ENCODE measurements at places on chromosomes 3 and 15.

- no peak for DNase-seq
Observed at GRCh38 chr3:66438046-66438445, 62.8 kb downstream of the LRIG1 start.

GRCh38 chr3:51343918-51344687 lies 41.0 kb upstream of the MANF start:
- DNase-seq = no peak

GRCh38 chr3:4174791-4175190 lies 128.4 kb upstream of the SETMAR start:
- DNase-seq = no peak

DNA sequence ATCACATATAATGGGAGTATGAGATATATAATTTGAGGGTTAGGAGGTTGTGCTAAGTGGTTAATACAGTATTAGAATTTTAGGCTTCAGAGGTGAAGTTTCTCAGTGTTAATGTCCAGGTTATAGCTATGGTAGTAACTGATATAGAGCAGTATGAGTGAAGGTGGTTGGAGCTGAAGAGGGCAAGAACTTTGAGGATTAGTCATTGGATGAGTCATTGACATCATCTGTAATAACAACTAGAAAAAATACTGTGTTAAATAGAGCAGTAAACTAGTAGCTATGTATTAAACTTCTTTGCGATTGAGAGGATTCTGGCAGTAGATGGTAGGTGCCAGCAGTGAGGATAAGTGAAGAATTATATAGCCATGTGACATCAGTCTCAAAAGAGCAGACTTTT lies 47.5 kb upstream of the EIF3J start:
- DNase-seq = no peak

DNA sequence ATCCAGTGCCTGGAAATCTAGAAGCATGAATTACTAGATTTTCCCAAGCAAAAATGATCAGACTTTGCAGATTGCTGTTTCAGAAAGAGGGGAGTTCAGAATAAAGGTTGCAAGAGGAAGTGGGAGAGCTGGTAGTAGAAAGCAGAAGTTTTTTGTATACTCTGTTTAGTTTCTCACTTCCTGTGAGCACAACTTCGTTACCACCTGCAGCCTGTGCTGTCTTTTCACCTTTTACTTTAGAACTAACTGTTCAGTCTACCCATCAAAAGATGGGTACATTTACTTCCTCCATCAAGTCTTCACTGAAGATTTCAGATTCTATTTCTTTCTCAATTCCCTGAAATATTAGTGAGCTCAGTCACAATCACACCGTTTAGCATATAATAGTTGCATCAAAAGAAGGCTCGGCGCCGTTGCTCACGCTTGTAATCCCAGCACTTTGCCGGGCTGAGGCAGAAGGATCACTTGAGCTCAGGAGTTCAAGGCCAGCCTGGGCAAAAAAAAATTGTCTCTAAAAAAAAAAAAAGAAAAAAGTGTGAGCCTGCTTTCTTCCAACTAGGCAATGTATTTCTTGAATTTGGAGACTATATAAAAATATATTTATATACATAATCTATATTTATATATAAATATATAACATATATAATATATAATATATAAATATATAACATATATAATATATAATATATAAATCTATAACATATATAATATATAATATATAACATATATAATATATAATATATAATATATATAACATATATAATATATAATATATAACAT lies 1.8 kb upstream of the CEP97 start:
- DNase-seq = no peak

DNA sequence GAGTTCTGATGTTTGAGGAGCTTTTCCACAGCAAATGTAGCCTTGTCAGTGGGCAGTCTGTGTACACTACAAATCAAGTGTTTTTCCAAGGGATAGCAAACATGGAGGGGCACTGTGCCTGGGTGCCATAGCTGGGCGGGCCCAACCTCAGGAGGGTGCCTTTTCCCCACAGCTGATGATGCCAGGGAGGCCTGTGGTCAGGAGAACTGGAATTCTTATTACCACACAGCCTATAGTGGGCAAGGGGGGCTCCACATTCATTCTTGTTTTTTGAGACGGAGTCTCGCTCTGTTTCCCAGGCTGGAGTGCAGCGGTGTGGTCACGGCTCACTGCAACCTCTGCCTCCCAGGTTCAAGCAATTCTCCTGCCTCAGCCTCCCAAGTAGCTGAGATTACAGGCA lies 41.8 kb downstream of the SYNM start:
- no peak for DNase-seq

- no peak for DNase-seq
Observed at GRCh38 chr3:123803521-123803920, 80.6 kb downstream of the MYLK start.

DNA sequence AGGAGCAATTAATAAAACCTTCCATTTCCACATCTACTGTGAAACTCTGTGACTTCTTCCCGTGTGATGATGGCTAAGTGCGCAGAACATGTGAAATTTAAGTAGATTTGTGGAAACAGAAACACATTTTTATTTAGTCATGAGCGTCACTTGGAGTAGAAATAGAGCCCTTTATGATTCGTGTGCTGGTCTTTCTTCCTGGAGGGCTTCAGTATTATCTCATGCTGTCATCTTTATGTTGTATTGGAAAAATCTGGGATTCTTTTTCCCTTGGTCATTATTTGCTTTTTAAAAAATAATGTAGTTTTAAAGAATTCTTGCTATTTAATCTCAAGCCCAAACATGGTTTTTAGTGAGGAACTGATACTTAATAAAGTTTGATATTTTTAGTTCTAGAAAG lies 284.0 kb upstream of the CTDSPL start:
- DNase-seq = no peak

GRCh38 chr15:59439576-59439975 lies 1.6 kb downstream of the FAM81A start:
- DNase-seq = no peak

DNA sequence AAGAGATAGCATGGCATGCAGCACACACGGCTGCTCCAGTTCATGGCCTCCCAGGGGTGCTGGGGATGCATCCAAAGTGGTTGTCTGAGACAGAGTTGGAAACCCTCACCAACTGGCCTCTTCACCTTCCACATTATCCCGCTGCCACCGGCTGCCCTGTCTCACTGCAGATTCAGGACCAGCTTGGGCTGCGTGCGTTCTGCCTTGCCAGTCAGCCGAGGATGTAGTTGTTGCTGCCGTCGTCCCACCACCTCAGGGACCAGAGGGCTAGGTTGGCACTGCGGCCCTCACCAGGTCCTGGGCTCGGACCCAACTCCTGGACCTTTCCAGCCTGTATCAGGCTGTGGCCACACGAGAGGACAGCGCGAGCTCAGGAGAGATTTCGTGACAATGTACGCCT lies 4.8 kb downstream of the CIB1 start:
- no peak for DNase-seq

DNA sequence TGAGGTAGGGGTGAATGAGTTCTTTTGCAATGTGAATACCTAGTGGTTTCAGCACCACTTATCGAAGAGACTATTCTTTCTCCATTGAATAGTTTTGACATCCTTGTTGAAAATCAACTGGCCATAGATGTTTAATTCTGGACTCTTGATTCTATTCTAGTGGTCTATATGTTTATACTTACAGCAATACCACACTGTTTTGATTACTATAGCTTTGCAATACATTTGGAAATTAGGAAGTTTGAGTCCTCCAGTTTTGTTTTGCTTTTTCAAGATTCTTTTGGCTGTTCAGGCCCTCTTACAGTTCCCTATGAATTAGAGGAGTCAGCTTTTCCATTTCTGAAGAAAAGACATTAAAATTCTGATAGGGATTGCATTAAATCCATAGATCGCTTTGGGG lies 30.1 kb downstream of the MAP1A start:
- DNase-seq = no peak

- DNase-seq = no peak
Observed at GRCh38 chr3:126356373-126357264, 589 bp downstream of the KLF15 start.

DNA sequence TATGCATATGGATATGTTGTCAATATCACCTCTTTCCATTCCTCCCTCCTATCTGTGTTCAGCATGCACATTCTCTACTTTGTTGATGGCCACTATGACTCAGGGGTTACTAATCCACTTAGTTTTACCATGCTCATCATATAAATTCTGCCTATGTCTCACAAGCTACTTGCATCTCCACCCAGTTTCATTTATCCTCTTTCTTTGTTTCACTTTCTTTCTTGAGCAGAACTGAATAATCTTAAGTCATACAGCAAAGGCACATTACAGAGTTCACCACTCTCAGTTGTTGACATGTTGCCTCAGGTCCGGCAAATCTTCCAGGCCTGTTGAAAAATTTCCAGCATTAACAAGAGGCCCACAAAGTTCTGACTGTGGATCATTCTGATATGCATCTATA lies 71.5 kb downstream of the SSR3 start:
- DNase-seq = no peak

GRCh38 chr3:38173834-38174418 lies 8.6 kb downstream of the OXSR1 start:
- no peak for DNase-seq

GRCh38 chr3:48038971-48039481 lies 22.8 kb upstream of the MAP4 start:
- DNase-seq = no peak

DNA sequence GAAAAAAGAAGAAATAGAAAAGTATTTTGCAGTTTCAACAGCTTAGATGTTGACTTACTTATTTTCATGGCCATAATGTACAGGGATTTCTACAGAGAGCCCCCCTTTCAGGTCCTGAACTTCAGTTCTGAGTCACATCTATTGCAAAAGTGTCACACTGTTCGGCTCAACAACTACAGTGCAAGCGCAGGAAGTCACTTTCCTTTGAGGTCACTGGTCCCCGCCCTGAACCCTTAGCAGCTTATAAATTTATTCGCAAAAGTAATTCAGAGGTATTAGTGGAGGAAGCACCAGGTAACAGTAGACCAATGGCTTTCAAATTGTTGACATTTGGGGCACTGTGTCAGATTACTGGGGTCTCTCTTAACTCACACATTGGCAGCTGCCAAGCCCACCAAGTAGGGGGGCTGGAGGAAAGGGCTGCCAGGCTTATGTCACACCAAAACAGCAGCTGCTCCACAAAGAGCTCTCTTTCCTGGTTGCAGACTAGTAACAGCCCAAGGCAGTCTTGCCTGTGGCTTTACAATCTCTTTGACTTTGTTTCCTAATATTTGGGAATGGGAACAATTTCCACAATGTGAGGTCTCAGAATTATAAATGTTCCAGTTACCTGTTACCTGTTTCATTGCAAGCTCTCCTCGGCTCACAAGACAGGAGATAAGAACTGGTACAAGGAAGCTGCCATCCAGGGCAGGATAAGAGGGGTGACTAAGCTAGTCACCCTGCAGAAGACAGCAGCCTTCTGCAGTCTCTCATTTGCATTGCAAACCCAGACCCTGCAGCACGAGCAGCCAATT lies 130.2 kb upstream of the STRIT1 start:
- no peak for DNase-seq

GRCh38 chr3:152353578-152353977 lies 84.8 kb downstream of the MBNL1 start:
- DNase-seq = no peak

- no peak for DNase-seq
Observed at GRCh38 chr3:141216975-141217374, 14.7 kb upstream of the PXYLP1 start.

GRCh38 chr3:72145506-72146380 lies 360.8 kb upstream of the PROK2 start:
- no peak for DNase-seq

DNA sequence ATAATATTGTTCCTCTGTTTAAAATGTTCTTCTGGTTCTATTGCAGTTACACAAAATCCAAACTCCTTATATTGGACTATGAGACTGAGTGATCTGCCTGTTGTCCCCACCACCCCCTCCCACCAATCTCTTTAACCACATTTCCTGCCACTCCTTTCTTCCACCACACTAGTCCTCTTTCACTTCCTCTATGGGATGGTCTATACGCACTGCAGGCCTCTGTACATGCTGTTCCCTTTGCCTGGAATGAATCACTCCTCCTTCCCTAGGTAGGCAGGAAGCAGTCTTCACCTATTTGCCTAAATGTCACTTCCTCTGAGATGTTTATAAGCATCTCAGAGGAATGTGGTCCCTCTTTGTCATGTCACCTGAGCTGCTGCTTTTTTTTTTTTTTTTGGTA lies 4.0 kb downstream of the MAP2K1 start:
- DNase-seq = no peak

DNA sequence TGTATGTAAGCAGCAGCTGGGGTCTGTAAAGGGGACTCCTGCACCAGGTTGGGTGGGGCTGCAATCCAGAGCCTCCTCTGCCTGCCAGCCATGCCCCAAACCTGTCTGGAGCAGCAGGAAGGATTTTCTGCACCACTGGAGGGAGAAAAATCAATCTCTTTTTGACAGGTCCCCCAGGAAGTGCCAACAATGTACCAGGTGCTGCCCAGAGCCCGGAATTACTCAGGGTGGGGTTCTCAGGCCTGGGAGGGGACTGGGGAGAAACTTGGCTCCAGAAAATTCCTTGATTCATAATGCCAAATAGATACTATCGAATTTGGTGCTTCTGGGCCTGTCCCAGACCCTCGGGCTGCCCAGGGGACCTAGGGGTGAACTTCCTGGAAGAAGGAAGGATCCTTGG lies 52.6 kb downstream of the WNT7A start:
- no peak for DNase-seq

DNA sequence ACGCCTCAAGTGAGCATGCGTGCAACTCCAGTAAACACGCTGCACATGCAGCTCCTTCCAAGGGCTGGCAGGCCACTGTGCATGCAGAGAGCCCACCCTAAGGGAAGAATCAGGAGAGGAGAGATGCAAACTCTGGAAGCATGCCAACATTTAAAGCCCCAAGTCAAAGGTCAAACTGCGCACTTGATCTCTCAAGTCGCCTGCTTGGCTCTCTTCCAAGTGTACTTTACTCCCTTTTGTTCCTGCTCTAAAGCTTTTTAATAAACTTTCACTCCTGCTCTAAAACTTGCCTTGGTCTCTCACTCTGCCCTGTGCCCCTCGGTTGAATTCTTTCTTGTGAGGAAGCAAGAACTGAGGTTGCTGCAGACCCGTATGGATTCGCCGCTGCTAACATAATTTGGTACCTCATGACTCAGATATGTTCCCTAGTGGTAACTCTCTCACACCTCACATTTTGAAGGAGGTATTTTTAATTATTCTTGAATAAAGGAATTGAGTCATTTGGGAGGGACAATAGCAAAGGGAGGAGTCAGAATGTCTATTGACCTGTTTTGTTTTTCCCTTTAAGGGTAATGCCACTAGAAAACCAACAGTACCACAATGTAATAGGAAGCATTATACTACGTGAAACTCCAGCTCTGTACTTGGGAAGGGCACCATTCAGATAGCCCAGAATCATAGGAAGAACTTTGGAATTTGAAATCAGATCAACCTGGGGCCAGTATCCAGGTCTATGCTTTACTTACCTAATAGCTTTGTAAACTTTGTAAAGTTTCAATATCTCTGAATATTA lies 19.6 kb upstream of the DGKG start:
- no peak for DNase-seq

- peak; percentile 32 for DNase-seq
Observed at GRCh38 chr3:99875929-99876841, 58.5 kb downstream of the CMSS1 start.

All from stimulated activated CD8-positive, alpha-beta memory T cell treated with anti-CD3 and anti-CD28 coated beads, Interleukin-15, amount 100 ng/mL, for 4 hours (primary cell).